ENCODE measurements at places on chromosomes 4 and X.

- no peak for DNase-seq
Measured at GRCh38 chrX:2342281-2342688, 158.5 kb downstream of the DHRSX start.

- DNase-seq = no peak
Measured at GRCh38 chrX:12719837-12720236, 71.4 kb upstream of the PRPS2 start.

GRCh38 chr4:182113779-182114178, 129.4 kb upstream of the TENM3 start:
- DNase-seq = no peak

- no peak for DNase-seq
Measured at GRCh38 chrX:73977542-73978169, 326.3 kb upstream of the ZCCHC13 start.

DNA sequence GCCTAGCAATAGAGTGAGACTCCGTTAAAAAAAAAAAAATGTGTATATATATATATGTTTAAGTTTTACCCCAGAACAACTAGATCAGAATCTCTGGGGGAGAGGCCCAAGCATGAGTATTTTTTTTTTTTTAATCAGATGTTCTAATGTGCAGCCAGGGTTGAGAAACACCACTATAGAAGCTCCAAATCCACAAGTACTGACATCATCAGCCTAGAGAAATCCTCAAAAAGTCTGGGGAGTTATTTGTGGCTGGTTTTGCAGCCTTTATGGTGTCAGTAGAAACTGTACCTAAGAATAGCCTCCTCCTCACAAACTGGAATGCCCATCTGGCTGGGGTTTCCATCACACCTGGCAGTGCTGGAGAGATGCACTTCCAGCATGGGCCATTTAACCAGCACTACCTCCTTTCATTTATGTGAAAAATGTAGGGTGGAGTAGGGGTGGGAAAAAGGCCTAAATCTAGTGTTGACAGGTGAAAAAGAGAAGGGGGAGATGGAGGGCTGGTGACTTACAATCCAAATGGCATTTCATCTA, 93.5 kb downstream of the CBLL2 start:
- no peak for DNase-seq

DNA sequence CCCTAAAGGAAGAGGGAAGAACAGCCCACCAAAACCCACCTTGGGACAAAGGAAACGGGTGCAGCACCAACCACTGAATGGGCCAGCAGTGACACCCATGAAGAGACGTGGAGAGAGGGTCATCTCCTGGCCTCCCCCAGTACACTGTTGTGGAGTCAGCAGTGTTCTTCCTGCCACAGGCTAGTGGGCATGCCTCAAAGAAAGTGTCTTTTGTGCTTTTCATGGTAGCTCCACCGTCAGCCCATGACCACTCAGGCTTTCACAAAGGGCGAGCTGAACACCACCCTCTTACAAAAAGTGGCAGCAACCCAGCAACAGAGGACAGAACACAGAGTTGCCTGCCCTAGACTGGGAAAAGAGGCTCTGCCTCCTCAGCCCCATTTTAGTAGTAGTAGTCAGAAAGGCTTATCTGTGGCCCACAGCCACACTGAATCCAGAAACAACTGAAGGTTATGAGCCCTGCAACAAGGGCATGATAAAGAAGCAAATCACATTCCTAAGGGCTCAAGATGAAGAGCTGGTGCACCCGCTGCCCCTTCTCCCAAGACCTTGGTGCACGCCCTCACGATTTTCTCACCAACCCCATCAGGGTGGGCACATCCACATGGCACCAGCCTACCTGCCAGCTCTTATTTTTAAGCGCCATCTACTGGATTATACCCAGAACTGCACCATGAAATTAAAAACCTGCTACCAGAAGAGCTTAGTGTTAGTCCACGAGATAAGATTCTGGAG, 53.1 kb downstream of the RAB28 start:
- DNase-seq = no peak
